ENCODE measurements at places on chromosomes 7 and 10. TPM values are rescaled to one million over a fixed set of nuclear protein-coding genes. Genes with fewer than 3 reads are reported as not detected.

Gene SHOC2
- total RNA-seq = 75.2 TPM

Gene SMKR1
- 1.0 TPM for total RNA-seq

Gene SFTPA2
- not detected for total RNA-seq

Gene BTBD16
- not detected for total RNA-seq

Gene PGAM2
- 0.32 TPM for total RNA-seq

Gene CFAP69
- 12.3 TPM for total RNA-seq

Gene NRG3
- total RNA-seq = not detected

Gene EPO
- not detected for total RNA-seq

Gene RGR
- total RNA-seq = not detected

Gene STAMBPL1
- 11.9 TPM for total RNA-seq

Gene STK32C
- total RNA-seq = 9.1 TPM

Gene TBXAS1
- 0.65 TPM for total RNA-seq

Gene SFTPD
- 0.32 TPM for total RNA-seq

Gene WNT8B
- not detected for total RNA-seq

Gene TRPV6
- not detected for total RNA-seq

Gene RELN
- under 0.01 TPM for total RNA-seq

Gene AKR1D1
- not detected for total RNA-seq

Gene SPRN
- total RNA-seq = 0.11 TPM

Gene MUC12
- not detected for total RNA-seq

Gene SHH
- not detected for total RNA-seq

Gene POLR2J
- total RNA-seq = 20.5 TPM

Gene IGF2BP3
- 0.26 TPM for total RNA-seq

Gene KCNH2
- 1.7 TPM for total RNA-seq

Gene SPDYE5
- total RNA-seq = 0.13 TPM

Gene FOXP2
- 17.0 TPM for total RNA-seq

Gene GTF2IRD1
- total RNA-seq = 19.6 TPM

Gene PKD2L1
- not detected for total RNA-seq

Gene TLX1
- not detected for total RNA-seq

Gene ASZ1
- total RNA-seq = not detected

Gene DYDC1
- total RNA-seq = not detected

Gene SPDYE8
- not detected for total RNA-seq

Gene OR2A14
- not detected for total RNA-seq

Gene GDF10
- total RNA-seq = 0.76 TPM

Gene ERVW-1
- not detected for total RNA-seq

Gene SHTN1
- 6.9 TPM for total RNA-seq

Gene CACNA2D1
- total RNA-seq = 21.7 TPM

Gene NPSR1
- total RNA-seq = not detected

Gene OPTN
- 121 TPM for total RNA-seq

Gene TMEM176B
- total RNA-seq = not detected

Gene OPN1SW
- total RNA-seq = not detected

Gene FFAR4
- not detected for total RNA-seq
